Activated CD8-positive, alpha-beta memory T cell treated with anti-CD3 and anti-CD28 coated beads, Interleukin-2, amount 10 ng/mL, durations not matched to agents 7 days and 5 days (primary cell): ENCODE measurements at places on chromosomes 5 and 9.

- no peaks in the 10 kb centered on the region for H3K4me1 ChIP-seq
- H3K27ac ChIP-seq, result no peak overlapping the region
- H3K27me3 ChIP-seq, result no peaks in the 10 kb centered on the region
- no peak overlapping the region for H3K4me3 ChIP-seq
- no peak for DNase-seq
- H3K36me3 ChIP-seq, result no peaks in the 10 kb centered on the region
Observed at GRCh38 chr5:5217371-5217770, 77.2 kb downstream of the ADAMTS16 start.

- H3K27ac ChIP-seq, result no peak overlapping the region
- H3K27me3 ChIP-seq, result peaks cover 28% of the 10 kb centered on the region
- H3K36me3 ChIP-seq, result no peaks in the 10 kb centered on the region
- peaks cover 45% of the 10 kb centered on the region for H3K4me1 ChIP-seq
- peak; percentile 52 for DNase-seq
- H3K4me3 ChIP-seq, result no peak overlapping the region
Observed at GRCh38 chr9:36924071-36924470, 110.0 kb downstream of the PAX5 start.

DNA sequence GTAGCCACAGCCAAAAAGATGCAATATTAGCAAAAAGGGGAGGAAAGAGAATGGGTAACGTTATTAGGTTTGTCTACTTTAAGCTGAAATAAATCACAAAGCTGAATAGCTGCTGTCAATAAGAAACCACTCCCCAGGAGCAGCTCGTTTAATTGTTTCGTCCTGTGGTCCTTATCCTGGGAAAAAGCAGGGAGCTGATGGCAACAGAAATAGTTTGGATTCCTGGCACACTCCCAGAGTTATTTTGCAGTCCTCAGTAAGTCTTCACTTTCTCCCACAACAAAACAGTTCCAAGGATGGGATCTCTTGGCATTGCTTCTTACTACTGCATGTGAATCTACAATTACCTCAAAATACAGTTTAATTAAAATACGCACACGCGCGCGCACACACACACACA is 28.8 kb downstream of the FRMD3 start:
- H3K36me3 ChIP-seq, result no peaks in the 10 kb centered on the region
- no peak for DNase-seq
- H3K4me1 ChIP-seq, result peaks cover 10% of the 10 kb centered on the region

DNA sequence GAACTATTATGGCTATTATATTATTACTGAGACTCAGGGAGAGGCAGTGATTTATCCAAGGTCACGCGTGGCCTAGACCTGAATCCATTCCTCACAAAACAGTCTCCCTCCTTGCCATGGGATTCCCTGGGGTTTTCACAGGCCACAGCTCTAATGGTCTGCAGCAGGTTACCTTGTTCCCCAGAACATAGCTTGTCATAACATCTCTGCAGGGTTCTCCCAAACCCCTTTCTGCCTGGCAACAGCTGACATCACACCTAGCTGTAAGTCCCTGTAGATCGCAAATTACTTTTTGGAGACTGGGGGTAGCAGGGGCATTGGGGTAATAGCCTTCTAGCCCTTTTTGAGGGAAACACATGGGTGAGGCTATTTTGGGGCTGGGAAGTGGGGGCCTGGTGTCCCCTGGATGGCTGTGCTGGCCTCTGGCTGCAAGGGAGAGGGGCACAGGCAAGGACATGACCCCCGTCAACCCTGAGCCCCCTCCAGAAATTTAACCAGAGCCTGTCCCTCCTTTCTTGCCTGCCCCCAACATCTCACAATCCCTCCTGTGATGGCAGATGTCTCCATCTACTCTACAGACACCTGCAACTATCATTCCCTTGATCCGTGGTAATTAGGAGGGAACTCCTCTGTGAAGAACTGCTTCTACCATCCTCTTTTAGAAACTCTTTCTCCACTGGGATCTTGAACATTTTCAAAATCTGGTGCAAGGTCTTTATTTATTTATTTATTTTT is 1.3 kb downstream of the CD74 start:
- H3K4me1 ChIP-seq, result peaks cover 43% of the 10 kb centered on the region
- peaks cover 44% of the 10 kb centered on the region for H3K36me3 ChIP-seq
- peak; percentile 92 for DNase-seq
- no peaks in the 10 kb centered on the region for H3K27me3 ChIP-seq
- H3K4me3 ChIP-seq, result peak overlapping the region; percentile 98

DNA sequence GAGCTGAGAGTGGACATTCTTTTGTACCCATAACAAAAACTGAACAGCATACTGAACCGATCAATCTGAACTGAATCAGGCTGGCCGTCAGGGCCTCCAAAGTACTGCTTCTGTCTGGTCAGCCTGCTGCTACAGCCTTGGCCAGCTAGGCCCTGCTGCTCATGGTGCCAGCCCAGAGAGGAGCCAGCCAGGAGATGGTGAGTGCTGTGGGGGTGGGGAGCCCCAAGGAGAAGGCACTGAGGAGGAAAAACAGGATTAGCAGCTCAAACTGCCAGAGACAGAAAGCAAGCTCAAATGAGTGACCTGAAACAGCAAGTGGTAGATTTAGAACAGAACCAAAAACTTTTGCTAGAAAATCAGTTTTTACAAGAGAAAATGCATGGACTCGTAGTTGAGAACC is 23.9 kb downstream of the SRP19 start:
- H3K4me3 ChIP-seq, result no peak overlapping the region
- peaks cover 48% of the 10 kb centered on the region for H3K4me1 ChIP-seq
- DNase-seq, result no peak
- H3K36me3 ChIP-seq, result peaks cover 43% of the 10 kb centered on the region
- peak overlapping the region; percentile 51 for H3K27ac ChIP-seq
- H3K27me3 ChIP-seq, result no peaks in the 10 kb centered on the region

DNA sequence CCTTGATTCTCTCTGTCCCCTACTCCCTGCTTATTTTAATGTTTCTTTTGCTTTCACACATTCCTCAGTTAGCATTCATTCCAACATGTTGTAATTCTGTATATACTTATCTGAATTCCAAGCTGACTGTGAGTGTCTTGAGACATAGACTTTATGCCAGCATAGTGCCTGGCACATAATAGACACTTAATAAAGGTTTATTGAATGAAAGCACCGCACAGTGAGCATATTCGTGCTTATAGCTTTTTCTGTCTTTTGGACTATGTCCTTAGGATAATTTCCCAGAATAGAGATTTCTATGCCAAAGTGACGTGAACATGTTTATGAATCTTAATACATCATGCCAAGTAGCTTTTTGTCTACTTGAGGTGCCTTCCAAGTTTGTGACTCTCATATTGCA is 174.6 kb downstream of the CD180 start:
- no peaks in the 10 kb centered on the region for H3K27me3 ChIP-seq
- no peak overlapping the region for H3K27ac ChIP-seq
- H3K36me3 ChIP-seq, result peaks cover 7% of the 10 kb centered on the region
- DNase-seq, result no peak
- H3K4me1 ChIP-seq, result peaks cover 12% of the 10 kb centered on the region
- H3K4me3 ChIP-seq, result no peak overlapping the region
